ENCODE measurements at places on chromosomes 3 and 15.

DNA sequence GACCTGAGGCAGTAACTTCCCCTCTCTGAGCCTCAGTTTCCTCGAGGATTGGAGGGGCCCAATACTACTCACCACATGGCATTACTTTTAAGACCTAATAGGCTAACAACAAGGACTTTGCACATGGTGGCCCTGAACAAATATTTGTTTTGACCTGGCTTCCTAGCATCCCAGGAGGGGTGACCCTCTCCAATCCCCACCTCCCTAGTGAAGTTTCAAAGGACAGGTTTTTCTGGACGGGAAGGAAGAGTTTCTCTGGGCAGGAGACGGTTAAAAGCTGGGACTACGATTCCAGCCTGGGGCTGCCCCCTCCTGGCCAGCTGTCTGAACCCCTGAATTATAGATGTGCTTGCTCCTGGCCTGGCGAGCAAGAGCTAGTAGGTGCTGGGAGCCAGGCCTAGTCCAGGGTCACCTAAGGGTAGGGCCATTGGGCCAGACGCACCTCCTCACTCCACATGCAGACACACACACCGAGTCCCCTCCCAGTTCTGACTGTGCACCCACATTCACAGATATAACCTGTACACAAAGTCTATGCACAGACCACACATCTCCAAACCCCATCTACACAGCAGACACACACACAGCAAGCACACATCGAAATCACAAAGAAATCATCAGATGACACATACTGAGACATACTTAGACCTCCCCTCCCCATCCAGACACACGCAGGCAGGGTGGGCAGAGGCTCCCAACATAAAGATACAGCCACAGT is 2.7 kb upstream of the ISL2 start:
- ATAC-seq = no peak

DNA sequence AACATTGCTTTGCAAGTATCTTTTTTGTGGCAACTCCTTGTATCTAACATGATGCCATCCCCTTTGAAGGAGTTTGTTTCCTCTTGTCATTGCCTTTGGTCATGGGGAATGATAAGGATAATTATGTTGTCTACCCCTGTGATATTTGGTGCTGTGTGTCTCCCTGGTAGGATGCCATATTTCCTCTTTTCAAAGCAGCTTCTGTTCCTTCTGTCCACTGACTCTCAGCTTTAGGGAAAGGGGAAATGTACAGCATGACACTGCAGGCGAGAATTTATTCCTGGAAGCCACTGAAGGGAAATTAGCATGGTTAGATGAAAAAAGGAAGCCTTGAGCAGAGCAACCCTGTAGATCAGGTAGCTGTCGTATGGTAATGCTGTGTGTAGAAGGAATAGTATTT is 576.7 kb downstream of the CADM2 start:
- no peak for ATAC-seq

- peak; percentile 90 for ATAC-seq
Observed at GRCh38 chr3:128107834-128108233, 15.8 kb downstream of the RUVBL1 start.

- ATAC-seq = no peak
Observed at GRCh38 chr3:97910931-97911351, 61.3 kb downstream of the RIOX2 start.

- ATAC-seq = no peak
Observed at GRCh38 chr3:123447749-123448517, 957 bp downstream of the ADCY5 start.

- ATAC-seq = peak; percentile 65
Observed at GRCh38 chr3:12395349-12396012, 88.8 kb upstream of the TSEN2 start.

GRCh38 chr3:58999134-58999773 is 50.6 kb downstream of the CFAP20DC start:
- ATAC-seq = no peak

- no peak for ATAC-seq
Observed at GRCh38 chr3:70726961-70727360, 414.5 kb upstream of the MDFIC2 start.

DNA sequence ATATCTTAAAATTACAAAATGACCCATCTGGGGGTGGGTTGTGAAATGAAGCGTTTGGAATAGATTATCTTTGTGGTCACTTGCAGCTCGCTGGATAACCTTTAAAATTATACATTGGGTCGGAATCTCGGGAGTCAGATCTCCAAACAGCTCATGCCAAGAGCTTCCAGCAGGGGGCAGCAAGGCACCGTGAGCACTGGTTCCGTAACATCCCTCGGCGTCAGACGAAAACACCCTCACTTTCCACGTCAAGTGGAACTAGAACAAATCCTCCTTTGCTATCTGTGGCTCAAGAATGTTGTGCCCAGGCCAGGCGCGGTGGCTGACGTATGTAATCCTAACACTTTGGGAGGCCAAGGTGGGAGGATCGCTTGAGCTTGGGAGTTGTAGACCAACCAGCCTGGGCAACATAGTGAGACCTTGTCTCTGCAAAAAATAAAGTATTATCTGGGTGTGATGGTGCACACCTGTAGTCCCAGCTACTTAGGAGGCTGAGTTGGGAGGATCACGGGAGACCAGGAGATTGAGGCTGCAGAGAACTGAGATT is 31.1 kb downstream of the UMPS start:
- peak; percentile 79 for ATAC-seq

GRCh38 chr3:78741066-78741645 is 1026.6 kb downstream of the ROBO1 start:
- ATAC-seq = no peak

DNA sequence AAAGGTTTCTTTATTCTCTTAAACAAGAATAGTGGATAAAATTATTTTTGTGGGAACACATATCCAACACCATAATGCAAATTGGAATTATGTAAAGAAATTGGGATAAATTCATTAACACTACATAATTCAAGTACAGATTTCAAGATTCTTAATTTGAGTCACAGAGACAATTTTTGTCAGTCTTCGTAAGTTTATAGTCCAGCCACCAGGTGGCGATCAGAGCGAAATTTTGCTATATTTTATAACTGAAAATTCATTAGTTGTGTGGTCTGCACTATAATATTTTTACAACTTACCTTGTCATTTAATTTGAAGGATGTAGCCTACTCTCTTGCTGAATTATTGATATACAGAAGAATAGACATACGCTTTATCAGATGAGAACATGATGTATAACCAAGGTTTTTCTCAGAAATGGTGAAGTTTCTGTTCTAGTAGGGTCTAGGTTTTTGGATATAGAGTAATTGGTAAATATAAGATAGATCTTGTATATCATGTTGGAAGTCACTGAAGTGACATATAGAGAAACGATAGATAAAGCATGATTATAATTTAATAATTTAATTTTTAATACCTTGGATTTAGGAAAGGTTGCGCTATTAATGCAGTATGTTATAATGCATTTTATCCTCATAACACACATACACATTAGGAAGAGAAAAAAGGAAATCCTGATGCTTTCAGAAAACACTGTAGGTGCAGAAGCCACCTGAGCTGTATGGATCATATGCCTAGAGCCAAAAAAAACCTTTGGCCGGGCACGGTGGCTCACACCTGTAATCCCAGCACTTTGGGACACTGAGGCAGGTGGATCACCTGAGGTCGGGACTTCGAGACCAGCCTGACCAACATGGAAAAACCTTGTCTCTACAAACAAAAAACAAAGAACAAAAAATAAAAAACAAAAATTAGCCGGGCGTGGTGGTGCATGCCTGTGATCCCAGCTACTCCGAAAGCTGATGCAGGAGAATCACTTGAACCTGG is 31.7 kb downstream of the PLSCR4 start:
- ATAC-seq = no peak
